ENCODE measurements at places on chromosomes 2 and 18. TPM values are rescaled to one million over a fixed set of nuclear protein-coding genes. Genes with fewer than 3 reads are reported as not detected.

TBR1 gene
- total RNA-seq, result under 0.01 TPM

BMP10 gene
- not detected for total RNA-seq

MYO5B gene
- under 0.01 TPM for total RNA-seq

DLGAP1 gene
- total RNA-seq, result 1.5 TPM

TEKT4 gene
- total RNA-seq, result not detected

CABLES1 gene
- total RNA-seq, result 1.1 TPM

MRPS5 gene
- total RNA-seq, result 36.4 TPM

PDE6D gene
- total RNA-seq, result 20.2 TPM
